GM23248 (cell line): ENCODE measurements at places on chromosomes 12 and 14. TPM values are rescaled to one million over a fixed set of nuclear protein-coding genes. Genes with fewer than 3 reads are reported as not detected.

RIMBP2 gene
- total RNA-seq = not detected in 2 replicates

DNA sequence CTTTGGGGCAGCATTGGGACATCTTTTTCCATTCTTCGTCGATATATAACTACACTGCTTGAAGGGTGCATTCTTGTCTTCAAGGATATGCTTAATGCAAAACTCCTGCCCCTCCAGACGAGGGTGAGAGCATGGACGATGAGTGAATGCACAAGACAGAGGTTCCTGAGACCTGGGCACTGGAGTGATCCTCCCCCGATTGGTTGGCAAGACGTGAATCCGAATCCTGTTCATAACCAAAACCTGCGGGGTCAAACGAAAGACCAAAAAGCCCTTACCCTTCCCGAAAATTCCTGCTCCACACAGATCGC is 684 bp downstream of the KANSL2 start:
- peak overlapping the region; percentile 90 for H3K27ac ChIP-seq
- peaks cover 36% of the 10 kb centered on the region for H3K4me1 ChIP-seq
- DNase-seq = peak; percentile 59
- H3K4me3 ChIP-seq = peak overlapping the region; percentile 90
- H3K36me3 ChIP-seq = peaks cover 14% of the 10 kb centered on the region

DNA sequence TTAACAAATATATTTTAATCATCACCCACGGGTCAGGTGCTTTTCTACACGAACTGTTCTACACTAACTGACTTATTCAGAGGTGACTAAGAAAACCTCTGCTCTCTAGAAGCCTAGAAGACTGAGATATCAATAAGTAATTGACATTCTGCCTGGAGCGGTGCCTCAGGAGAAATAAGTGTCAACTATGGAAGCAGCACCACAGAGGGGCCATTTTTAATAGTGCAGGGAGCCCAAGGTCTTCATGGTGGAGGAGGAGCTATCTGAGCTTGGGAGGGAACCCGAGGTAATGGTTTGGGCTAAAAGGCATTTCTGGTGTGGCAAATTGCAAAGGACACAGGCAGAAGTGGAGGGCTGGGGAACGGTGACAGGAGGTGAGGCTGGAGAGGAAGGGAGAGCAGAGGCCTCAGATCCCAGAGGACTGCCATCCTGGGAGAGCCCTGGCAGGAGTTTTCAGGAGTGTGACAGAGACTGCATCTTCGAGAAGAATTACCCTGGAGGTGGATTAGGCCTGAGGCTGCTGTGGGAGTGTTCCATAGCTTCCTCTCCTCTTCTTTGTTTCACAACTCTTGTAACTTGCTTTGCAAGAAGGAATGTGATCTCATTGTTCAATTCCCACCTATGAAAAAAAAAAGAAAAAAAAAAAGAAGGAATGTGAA is 123.1 kb downstream of the NPAS3 start:
- H3K27me3 ChIP-seq = peaks cover 21% of the 10 kb centered on the region; the same call in 1 of the 2 replicates
- 0 out of 2 replicates have a peak, but pooled peaks cover 7% of the 10 kb centered on the region for H3K4me1 ChIP-seq
- no peaks in the 10 kb centered on the region for H3K36me3 ChIP-seq
- H3K4me3 ChIP-seq = no peak overlapping the region

- H3K4me1 ChIP-seq = no peaks in the 10 kb centered on the region
- H3K27ac ChIP-seq = no peak overlapping the region
- DNase-seq = no peak
- no peak overlapping the region for H3K4me3 ChIP-seq
Observed at GRCh38 chr12:67419810-67420209, 150.7 kb downstream of the CAND1 start.

DNA sequence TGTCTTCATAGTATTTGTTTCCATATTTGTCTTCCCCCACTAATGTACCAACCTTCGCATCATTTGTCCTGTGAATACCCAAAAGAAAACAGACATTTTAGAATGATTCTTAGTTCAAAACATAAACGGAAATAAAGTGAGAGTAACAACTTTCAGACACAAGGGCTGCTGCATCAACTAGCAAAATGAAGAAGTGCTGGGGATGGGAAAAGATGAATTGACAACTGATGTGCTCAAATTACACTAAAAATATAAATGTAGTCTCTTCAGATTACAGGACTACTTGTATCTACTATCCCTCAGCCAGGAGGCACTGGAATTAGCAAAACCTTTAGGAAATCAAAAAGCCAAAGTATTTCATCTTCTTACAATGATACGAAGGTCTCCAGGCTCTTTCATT is 743 bp downstream of the NDUFA12 start:
- peak overlapping the region; percentile 81 for H3K27ac ChIP-seq
- no peaks in the 10 kb centered on the region for H3K4me1 ChIP-seq
- H3K27me3 ChIP-seq = no peaks in the 10 kb centered on the region
- DNase-seq = peak; percentile 27

GRCh38 chr12:46958053-46958452 is 121.4 kb upstream of the PCED1B start:
- no peak overlapping the region for H3K4me3 ChIP-seq
- H3K36me3 ChIP-seq = no peaks in the 10 kb centered on the region
- peaks cover 24% of the 10 kb centered on the region for H3K4me1 ChIP-seq

GRCh38 chr12:102498471-102498870 is 18.1 kb upstream of the IGF1 start:
- H3K27me3 ChIP-seq = no peaks in the 10 kb centered on the region
- H3K4me1 ChIP-seq = 0 out of 2 replicates have a peak, but pooled peaks cover 2% of the 10 kb centered on the region
- H3K36me3 ChIP-seq = no peaks in the 10 kb centered on the region
- no peak for DNase-seq

DNA sequence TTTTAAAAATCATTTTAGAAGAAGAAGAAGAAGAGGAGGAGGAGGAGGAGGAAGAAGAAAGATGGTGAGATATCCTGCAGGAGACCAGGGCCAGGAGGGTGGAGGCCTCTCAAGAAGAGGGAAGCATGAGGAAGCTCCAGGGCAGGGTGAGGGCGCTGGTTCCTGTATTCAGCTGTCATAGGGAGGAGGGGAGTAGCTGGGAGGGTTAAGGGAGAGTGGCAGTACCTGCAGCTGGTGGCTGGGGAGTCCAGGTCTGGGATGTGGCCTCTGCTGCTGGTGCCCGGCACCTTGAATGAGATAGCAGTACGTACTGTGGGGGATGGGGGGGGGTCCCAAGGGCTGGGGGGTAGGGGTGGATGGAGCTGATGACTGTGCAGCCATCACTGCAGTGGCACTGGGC is 9.8 kb downstream of the RBP5 start:
- no peak overlapping the region for H3K4me3 ChIP-seq
- no peak for DNase-seq
- no peaks in the 10 kb centered on the region; the same call in 1 of the 2 replicates for H3K36me3 ChIP-seq

DNA sequence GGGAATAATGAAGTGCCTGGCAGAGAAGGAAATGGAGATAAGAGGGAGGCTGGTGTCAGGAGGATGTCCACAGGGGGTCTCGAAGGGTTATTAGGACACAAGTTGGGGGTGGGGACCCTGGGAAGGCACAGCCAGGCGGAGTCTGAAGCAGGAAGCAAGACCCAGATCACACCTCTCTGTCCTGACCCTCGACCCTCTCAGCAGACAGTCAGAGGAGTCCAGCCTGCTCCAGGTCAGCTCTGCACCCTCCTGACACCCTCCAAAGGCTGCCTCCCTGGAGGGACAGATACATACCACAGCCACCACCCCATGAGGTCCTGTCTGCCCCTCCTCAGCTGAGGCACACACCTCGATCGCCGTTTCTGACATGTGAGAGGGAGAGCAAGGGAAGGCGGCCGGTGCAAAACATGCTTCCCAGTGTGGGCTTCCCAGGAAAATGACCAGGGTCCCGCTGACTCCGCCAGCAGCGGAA is 9.0 kb downstream of the BCL11B start:
- H3K27me3 ChIP-seq = peaks cover 81% of the 10 kb centered on the region
- no peak overlapping the region for H3K27ac ChIP-seq
- DNase-seq = no peak

AQP2 gene
- not detected in 2 replicates for total RNA-seq

DNA sequence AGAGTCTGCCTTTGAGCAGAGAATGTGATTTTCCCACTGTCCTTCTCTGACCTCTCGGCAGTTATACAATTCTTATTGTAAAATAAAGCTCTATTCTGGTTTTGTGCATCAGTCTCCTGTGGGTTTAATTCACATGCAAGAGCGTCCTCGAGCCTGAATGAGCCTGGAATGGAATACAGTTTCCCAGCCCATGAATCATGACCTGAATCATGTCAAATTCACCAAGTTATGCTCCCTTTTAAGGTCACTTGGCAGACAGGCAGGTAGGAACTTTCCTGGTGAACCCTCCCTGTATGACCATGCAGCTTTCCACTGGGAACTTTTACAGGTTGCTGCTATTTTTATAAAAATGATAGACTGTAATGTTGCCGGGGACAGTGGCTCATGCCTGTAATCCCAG is 41.7 kb downstream of the BICD1 start:
- peaks cover 8% of the 10 kb centered on the region; the same call in 1 of the 2 replicates for H3K4me1 ChIP-seq
- H3K4me3 ChIP-seq = no peak overlapping the region
- no peaks in the 10 kb centered on the region for H3K27me3 ChIP-seq
- DNase-seq = peak; percentile 51

GRCh38 chr12:51887476-51888315 is at the start of gene ANKRD33:
Gene ANKRD33, plus strand, starts transcription at chr12:51888103. Its CDS starts 84 bp downstream, at chr12:51888187.
- H3K4me3 ChIP-seq = no peak within 1 kb of the TSS
- no peaks in the 10 kb centered on the region for H3K36me3 ChIP-seq
- no peak within 1 kb of the TSS for H3K27ac ChIP-seq
- peaks cover 12% of the 10 kb centered on the region for H3K4me1 ChIP-seq
- peak; percentile 35 for DNase-seq
- H3K27me3 ChIP-seq = no peaks in the 10 kb centered on the region

DAD1 gene
- 369 and 375 TPM in 2 replicates for total RNA-seq

- no peaks in the 10 kb centered on the region for H3K36me3 ChIP-seq
- no peaks in the 10 kb centered on the region; the same call in 1 of the 2 replicates for H3K27me3 ChIP-seq
- H3K4me3 ChIP-seq = no peak overlapping the region
- H3K27ac ChIP-seq = no peak overlapping the region
- no peaks in the 10 kb centered on the region for H3K4me1 ChIP-seq
- DNase-seq = no peak
Observed at GRCh38 chr12:110888256-110888991, 32.0 kb downstream of the MYL2 start.

DNA sequence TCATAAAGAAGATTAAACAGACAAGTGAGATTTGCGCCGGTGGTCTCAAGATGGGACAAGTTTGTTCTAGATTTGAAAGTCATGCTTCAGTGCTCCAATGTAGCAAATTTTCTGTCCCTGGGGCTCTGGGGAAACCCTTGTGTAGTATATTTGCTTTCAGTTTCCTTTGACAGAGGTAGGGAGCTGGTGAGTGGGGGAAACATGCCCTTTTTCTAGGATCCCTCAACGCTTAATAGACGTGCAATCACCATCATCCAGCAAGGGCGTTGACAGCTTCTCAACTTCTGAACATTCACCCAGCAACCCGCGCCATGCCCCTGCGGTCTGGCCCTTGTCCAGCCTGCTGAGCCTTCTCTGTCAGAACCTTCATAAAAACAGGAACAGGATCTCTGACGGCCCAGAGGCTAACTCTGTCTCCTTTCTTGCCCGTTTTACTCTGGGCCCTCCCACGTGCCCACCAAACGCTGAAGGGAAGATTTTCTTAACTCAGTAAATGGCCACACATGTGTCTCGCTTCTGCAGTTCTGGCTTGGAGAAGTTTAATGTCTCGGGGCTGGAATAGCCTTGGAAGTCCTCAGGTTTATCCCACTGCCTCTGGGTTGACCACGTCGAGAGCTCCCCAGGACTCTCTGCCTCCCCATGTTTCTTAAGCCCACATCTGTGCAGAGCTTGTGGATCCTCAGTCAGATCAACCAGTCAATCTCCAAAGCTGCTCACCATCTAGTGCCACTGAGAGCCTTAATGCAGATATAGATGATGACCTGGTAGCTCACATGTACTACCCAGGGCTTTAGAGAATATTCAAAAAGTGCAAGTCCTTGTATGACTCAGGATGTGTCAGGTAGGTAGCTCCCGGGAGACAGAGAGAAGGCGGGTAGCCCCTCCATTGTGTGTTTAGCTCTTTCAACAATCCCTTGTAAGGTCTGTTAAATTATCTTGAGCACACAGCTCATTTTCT is 58.1 kb upstream of the CCND2 start:
- no peaks in the 10 kb centered on the region for H3K27me3 ChIP-seq
- H3K4me3 ChIP-seq = no peak overlapping the region
- no peak overlapping the region for H3K27ac ChIP-seq
- H3K4me1 ChIP-seq = no peaks in the 10 kb centered on the region

DNA sequence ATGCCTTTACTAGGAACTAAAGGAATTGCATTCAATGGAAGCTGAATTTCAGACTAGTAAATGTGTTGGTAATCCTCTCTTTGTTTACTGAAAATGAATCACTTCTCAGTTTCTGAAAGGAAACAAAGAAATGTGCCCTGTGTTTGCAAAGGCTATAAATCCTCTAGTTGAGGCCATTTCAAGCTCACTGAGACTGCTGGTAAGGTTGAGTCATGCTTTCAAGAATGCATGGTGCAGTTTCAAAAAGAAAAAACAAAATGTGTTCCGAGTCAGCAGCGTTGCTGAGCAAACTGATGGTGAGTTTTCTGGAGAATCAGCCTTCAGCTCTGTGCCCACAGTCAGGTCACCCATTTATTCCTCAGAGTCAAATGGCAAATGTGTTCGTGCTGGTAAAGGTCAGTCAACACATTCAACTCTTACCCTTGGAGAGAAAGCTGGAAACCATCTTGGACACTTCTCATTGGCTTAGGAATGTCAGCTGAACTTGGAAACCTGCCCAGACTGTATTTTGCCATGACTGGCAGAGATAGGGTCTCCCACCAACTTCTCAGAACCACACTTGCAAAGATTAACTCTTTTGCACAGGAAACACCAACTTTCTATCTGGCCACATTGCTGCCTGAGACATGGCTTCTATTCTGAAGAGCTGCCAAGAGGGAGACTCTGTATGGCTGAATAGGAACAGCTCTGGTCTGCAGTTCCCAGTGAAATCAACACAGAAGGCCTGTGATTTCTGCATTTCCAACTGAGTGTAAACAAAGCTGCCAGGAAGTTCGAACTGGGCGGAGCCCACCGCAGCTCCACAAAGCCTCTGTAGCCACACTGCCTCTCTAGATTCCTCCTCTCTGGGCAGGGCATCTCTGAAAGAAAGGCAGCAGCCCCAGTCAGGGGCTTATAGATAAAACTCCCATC is 484.4 kb downstream of the ATP23 start:
- H3K36me3 ChIP-seq = no peaks in the 10 kb centered on the region
- peak; percentile 95 for DNase-seq
- peak overlapping the region; percentile 40 for H3K4me3 ChIP-seq

GRCh38 chr12:53616950-53617349 is 9.2 kb downstream of the ATF7 start:
- H3K4me3 ChIP-seq = no peak overlapping the region
- H3K36me3 ChIP-seq = peaks cover 5% of the 10 kb centered on the region; the same call in 1 of the 2 replicates
- no peak overlapping the region for H3K27ac ChIP-seq

DNA sequence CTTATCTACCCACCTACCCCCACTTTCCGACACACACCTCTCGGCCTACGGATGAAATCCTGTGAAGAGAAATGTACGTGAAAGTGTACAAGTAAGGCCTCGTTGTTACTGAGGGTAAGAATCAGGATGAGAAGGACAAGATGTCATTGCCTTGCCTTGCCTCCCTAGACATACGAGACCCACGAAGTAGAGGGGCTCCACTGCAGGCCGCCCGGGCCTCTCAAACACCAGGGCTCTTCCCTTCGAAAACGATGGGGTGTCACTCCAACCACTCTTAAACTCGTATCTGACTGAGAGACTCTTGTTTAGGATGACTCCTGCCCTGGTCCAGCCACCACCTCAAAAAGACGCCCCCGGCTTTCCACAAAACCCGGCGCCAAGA is 498 bp downstream of the RACGAP1 start:
- peaks cover 8% of the 10 kb centered on the region; the same call in 1 of the 2 replicates for H3K4me1 ChIP-seq
- peak overlapping the region; percentile 86 for H3K4me3 ChIP-seq
- peak; percentile 61 for DNase-seq
- no peaks in the 10 kb centered on the region for H3K27me3 ChIP-seq
